ENCODE measurements at places on chromosomes 2 and 18.
A peak's percentile ranks its signal among the peaks of the same experiment; 100 is the strongest.

- H3K4me3 ChIP-seq = no peak overlapping the region
- H3K36me3 ChIP-seq = no peaks in the 10 kb centered on the region
- H3K27me3 ChIP-seq = peaks cover 13% of the 10 kb centered on the region
- DNase-seq = peak; percentile 94
- H3K4me1 ChIP-seq = peaks cover 13% of the 10 kb centered on the region
- H3K27ac ChIP-seq = no peak overlapping the region
Observed at GRCh38 chr2:219521066-219521880, 7.0 kb downstream of the ASIC4 start.

GRCh38 chr18:29018976-29019375, 842.0 kb upstream of the CDH2 start:
- no peaks in the 10 kb centered on the region for H3K4me1 ChIP-seq
- H3K36me3 ChIP-seq = no peaks in the 10 kb centered on the region
- DNase-seq = no peak
- H3K27me3 ChIP-seq = no peaks in the 10 kb centered on the region
- H3K27ac ChIP-seq = no peak overlapping the region
- no peak overlapping the region for H3K4me3 ChIP-seq

GRCh38 chr2:36452260-36452659, 96.7 kb downstream of the CRIM1 start:
- peaks cover 56% of the 10 kb centered on the region for H3K36me3 ChIP-seq
- H3K4me3 ChIP-seq = no peak overlapping the region
- no peak overlapping the region for H3K27ac ChIP-seq

DNA sequence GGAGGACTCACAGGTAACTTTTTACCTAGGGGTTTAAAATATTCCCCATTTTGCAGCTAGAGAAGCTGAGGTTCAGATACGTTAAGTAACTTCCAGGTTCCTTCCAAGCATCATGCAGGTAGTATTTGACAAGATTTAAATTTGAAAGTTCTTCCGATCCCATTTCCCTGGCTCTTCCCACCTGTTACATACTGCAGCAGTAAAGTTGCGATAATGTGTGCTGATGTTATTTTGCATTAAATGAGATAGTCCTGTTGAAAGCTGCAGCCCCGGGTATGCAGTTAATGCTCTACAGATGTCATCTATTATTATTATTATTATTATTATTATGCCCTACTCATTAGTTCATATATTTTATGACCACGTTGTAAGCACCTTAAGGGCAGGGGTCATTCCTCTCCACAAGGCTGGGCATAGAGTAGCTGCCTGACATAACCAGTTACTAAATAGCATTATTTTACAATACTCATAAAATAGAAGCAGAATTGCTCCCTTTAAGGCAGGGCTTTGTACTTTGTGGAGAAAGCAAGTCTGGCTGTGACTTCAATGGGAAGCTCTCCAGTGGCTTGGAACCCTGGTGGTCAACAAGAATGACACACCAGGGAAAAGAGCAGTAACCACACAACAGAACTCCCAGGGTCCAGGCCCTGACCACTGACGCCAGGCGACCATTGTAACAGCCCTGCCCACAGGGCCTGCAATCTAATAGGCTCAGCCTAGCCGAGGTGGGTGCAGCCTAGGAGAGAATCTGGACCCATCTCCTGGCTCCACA, 112.0 kb upstream of the STPG4 start:
- H3K27ac ChIP-seq = no peak overlapping the region
- H3K4me3 ChIP-seq = no peak overlapping the region
- peak; percentile 69 for DNase-seq
- H3K36me3 ChIP-seq = no peaks in the 10 kb centered on the region
- H3K4me1 ChIP-seq = peaks cover 11% of the 10 kb centered on the region

GRCh38 chr18:77108821-77109647, 23.5 kb downstream of the MBP start:
- H3K27me3 ChIP-seq = no peaks in the 10 kb centered on the region
- no peak overlapping the region for H3K27ac ChIP-seq
- H3K36me3 ChIP-seq = no peaks in the 10 kb centered on the region
- DNase-seq = no peak
- H3K4me1 ChIP-seq = no peaks in the 10 kb centered on the region

- no peak overlapping the region for H3K27ac ChIP-seq
- H3K27me3 ChIP-seq = no peaks in the 10 kb centered on the region
- no peaks in the 10 kb centered on the region for H3K36me3 ChIP-seq
- peak; percentile 28 for DNase-seq
- H3K4me3 ChIP-seq = no peak overlapping the region
Observed at GRCh38 chr2:94999431-94999883, 26.1 kb upstream of the MAL start.

GRCh38 chr2:119674711-119675500, 4.1 kb upstream of the TMEM177 start:
- H3K27ac ChIP-seq = no peak overlapping the region
- H3K36me3 ChIP-seq = no peaks in the 10 kb centered on the region
- no peaks in the 10 kb centered on the region for H3K27me3 ChIP-seq
- no peak overlapping the region for H3K4me3 ChIP-seq

- no peak for DNase-seq
- peaks cover 8% of the 10 kb centered on the region for H3K36me3 ChIP-seq
- H3K4me3 ChIP-seq = no peak overlapping the region
Observed at GRCh38 chr2:159497847-159498246, 118.5 kb downstream of the BAZ2B start.

GRCh38 chr2:12858786-12859185, 142.1 kb downstream of the TRIB2 start:
- DNase-seq = no peak
- no peak overlapping the region for H3K4me3 ChIP-seq
- H3K36me3 ChIP-seq = no peaks in the 10 kb centered on the region
- no peaks in the 10 kb centered on the region for H3K4me1 ChIP-seq
- no peak overlapping the region for H3K27ac ChIP-seq

DNA sequence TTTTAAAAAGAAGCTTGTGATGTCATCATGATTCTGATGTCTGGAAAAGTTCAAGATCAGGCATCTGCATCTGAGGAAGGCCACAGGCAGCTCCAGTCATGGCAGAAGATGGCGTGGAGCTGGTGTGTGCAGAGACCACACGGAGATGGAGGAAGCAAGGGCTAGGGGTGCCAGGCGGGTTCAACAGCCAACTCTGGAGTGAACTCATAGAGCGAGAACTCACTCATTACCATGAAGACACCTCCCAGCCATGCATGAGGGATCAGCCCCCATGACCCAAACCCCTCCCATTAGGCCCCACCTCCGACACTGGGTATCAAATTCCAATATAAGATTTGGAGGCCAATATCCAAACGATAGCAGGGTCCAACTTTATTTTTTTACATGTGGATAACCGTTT, 61.6 kb downstream of the KCNG2 start:
- no peak overlapping the region for H3K27ac ChIP-seq
- DNase-seq = no peak
- peaks cover 13% of the 10 kb centered on the region for H3K27me3 ChIP-seq

DNA sequence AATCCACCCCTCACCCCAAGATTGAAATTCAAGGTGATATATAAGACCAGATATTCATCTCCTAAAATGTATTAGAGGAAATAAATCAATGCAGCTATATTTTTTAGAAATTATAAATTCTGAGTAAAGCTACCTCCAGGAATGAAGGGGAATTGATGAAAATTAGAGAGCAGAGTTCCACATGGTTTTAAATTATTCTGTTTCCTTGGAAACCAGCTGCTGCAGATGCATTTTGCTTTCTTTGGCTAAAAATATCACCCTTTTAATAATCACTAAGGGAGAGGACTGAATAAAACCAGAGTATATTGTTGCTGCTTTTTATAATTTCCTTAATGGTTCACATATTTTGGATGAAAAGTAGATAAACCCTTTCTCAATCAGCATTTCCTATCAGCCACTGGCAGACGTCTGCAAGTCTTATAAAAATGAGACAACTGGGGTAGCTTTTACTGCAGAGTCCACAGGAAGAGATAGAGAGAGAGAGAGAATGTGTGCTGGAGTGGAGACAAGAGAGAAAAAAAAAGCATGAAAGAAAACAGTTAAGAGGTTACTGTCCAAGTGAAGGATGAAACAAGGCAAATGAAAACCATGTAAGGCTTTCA, 2.0 kb downstream of the CSRNP3 start:
- peak overlapping the region; percentile 34 for H3K4me3 ChIP-seq
- no peaks in the 10 kb centered on the region for H3K4me1 ChIP-seq
- no peaks in the 10 kb centered on the region for H3K27me3 ChIP-seq
- H3K27ac ChIP-seq = no peak overlapping the region
- H3K36me3 ChIP-seq = no peaks in the 10 kb centered on the region

- no peak overlapping the region for H3K27ac ChIP-seq
- H3K36me3 ChIP-seq = no peaks in the 10 kb centered on the region
- H3K4me3 ChIP-seq = no peak overlapping the region
- no peaks in the 10 kb centered on the region for H3K27me3 ChIP-seq
- no peak for DNase-seq
Observed at GRCh38 chr2:168449419-168449818, 6.7 kb upstream of the CERS6 start.

- no peaks in the 10 kb centered on the region for H3K36me3 ChIP-seq
Observed at GRCh38 chr2:1407950-1408675, 5.2 kb upstream of the TPO start.

DNA sequence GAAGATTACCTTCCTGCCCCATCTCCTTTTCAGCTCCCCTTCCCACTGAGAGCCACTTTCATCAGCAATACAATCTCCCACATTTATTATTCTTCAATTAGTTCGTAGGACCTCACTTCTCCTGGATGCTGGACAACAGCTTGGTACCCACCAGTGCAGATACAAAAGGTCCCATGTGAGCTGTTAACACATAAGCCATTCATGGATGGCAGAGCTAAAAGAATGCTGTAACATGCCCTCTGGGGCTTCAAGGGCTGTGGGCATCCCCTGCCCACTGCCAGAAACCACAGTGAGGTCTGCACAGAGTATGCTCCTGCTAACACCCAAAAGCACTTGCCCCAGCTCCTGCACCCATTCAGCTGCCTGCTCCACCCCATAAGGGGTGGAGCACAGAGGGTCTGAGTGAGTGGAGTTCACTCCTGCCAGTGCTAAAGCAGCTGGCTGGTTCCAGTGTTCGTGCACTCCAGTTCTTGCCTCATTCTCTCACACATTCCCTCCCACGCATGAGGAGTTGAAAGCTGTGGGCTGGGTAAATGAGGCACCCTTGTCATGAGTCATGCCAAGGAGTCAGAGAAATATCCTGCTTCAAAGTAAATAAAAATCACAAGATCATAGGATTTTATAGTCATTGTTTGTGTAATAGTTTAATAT, 305.9 kb upstream of the TMEFF2 start:
- no peak overlapping the region for H3K27ac ChIP-seq
- no peaks in the 10 kb centered on the region for H3K27me3 ChIP-seq
- H3K4me1 ChIP-seq = no peaks in the 10 kb centered on the region
- H3K36me3 ChIP-seq = no peaks in the 10 kb centered on the region
- no peak overlapping the region for H3K4me3 ChIP-seq

GRCh38 chr18:74429096-74429495, 28.0 kb downstream of the DIPK1C start:
- no peaks in the 10 kb centered on the region for H3K36me3 ChIP-seq
- H3K27ac ChIP-seq = no peak overlapping the region
- no peaks in the 10 kb centered on the region for H3K4me1 ChIP-seq
- no peaks in the 10 kb centered on the region for H3K27me3 ChIP-seq
- no peak for DNase-seq

GRCh38 chr2:29123617-29124349, 8.6 kb downstream of the CLIP4 start:
- H3K27ac ChIP-seq = no peak overlapping the region
- H3K27me3 ChIP-seq = no peaks in the 10 kb centered on the region
- peaks cover 8% of the 10 kb centered on the region for H3K36me3 ChIP-seq

GRCh38 chr18:21575656-21576055, 24.8 kb downstream of the ESCO1 start:
- H3K27ac ChIP-seq = no peak overlapping the region
- no peak overlapping the region for H3K4me3 ChIP-seq
- no peaks in the 10 kb centered on the region for H3K4me1 ChIP-seq
- H3K36me3 ChIP-seq = peaks cover 70% of the 10 kb centered on the region
- H3K27me3 ChIP-seq = no peaks in the 10 kb centered on the region

DNA sequence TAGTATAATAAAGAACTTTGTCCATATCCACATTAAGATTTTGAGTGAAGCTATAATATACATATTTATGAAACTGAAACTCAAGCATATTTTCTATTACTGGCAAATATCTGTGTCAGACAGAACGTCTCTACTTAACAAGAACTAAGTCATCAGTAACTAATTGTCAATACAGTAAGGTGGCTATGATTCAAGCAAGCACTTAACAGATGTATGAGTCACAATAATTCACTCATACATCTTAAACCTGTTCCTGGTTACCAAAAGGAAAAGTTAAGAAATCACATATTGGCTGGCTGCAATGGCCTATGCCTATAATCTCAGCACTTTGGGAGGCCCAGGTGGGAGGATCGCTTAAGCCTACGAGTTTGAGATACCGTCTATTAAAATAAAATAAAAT, 96.0 kb downstream of the SOS1 start:
- H3K4me1 ChIP-seq = no peaks in the 10 kb centered on the region
- DNase-seq = no peak
- H3K27me3 ChIP-seq = no peaks in the 10 kb centered on the region
- peaks cover 38% of the 10 kb centered on the region for H3K36me3 ChIP-seq
- H3K4me3 ChIP-seq = no peak overlapping the region

DNA sequence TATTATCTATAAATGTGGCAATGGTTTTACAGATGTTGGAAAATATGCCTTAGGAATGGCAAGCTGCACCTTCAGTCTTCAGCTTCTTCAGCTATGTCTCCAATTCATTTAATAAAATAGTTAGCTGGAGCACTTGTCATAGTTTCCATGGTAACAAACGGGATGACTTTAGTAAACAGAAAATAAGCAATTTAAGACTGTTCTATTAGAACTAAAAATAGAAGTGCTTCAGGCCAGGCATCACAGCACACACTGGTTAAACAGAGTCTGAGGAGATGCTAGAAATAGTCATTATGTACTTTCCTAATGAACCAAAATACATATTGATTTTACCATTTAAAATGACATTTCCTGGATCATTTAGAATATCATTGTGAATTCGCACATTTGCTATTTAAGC, 195.0 kb downstream of the GCA start:
- H3K36me3 ChIP-seq = no peaks in the 10 kb centered on the region
- no peaks in the 10 kb centered on the region for H3K4me1 ChIP-seq
- H3K27ac ChIP-seq = no peak overlapping the region

GRCh38 chr2:38427936-38428335, 50.9 kb upstream of the ATL2 start:
- H3K27me3 ChIP-seq = no peaks in the 10 kb centered on the region
- H3K4me3 ChIP-seq = no peak overlapping the region
- peaks cover 15% of the 10 kb centered on the region for H3K4me1 ChIP-seq
- peak; percentile 65 for DNase-seq
- no peaks in the 10 kb centered on the region for H3K36me3 ChIP-seq

DNA sequence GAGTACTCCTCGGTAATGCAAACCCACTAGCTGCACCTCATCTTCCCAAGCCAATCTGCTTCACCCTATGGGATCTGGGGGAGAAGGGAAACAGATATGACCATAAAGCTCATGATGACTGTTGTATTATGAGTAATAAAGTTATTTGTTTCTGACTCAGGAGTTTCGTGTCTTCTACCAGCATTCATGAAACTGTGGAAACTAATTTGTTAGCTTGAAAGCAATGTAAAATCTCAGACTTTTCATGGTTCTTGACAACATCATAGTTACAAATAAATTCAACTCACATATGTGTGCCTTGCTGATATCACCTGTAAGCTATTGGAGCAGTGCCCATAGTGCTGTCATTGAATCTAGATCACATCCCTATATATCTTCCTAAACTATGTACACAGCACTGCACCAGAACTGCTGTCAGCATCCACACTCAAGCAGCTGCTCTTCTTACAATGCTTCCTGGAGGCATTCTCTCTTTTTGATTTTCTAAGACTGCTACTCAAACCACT, 135.6 kb upstream of the KYNU start:
- no peaks in the 10 kb centered on the region for H3K4me1 ChIP-seq
- no peak overlapping the region for H3K4me3 ChIP-seq
- no peak overlapping the region for H3K27ac ChIP-seq
- no peaks in the 10 kb centered on the region for H3K36me3 ChIP-seq
